ENCODE measurements at places on chromosomes 7 and 10.

DNA sequence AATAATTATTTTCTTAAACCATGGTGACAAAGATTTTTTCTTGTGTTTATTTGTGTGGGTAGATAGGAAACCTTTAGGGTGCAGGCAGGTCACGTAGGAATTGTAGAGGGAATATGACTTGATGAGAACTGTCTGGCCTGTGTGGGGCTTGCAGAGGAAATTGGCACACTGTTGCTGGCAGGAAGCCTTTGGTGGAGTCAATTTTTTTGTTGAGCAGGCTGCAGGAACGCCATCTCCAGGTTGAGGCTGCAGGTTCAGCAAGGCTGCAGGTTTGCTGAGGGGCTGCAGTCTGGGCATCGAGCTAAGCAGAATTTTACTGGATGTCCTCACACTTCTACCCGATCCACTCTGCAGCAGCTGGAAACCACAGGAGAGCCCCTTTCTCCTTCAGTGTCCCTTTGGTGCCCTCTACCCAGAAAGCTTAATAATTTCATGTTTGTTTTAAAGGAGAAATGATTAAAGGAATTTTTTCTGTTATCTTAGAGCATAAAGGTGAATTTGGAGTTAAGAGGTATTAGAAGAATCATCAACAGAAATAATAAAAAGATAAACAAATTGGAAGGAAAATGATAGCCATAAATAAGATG is 37.0 kb downstream of the TBC1D12 start:
- peak; percentile 46 for DNase-seq

- no peak for DNase-seq
Observed at GRCh38 chr10:79243181-79244067, 103.8 kb upstream of the PPIF start.

GRCh38 chr10:123241391-123242141 is 87.4 kb downstream of the BUB3 start:
- DNase-seq, result no peak

DNA sequence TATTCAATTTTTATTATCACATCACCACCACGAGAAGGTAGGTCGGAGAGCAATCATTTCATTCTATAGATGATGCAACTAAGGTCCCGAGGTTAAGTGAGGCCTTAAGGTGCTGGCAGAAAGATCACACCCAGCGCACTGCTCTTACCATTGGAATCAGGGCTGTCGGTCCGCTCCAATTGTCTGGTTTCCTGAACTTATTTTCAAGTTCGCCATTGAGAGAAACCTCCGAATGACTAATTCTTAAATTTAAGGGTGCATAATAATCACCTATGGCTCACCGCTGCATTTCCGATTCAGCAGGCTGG is 625 bp upstream of the GSTO2 start:
- DNase-seq, result no peak

DNA sequence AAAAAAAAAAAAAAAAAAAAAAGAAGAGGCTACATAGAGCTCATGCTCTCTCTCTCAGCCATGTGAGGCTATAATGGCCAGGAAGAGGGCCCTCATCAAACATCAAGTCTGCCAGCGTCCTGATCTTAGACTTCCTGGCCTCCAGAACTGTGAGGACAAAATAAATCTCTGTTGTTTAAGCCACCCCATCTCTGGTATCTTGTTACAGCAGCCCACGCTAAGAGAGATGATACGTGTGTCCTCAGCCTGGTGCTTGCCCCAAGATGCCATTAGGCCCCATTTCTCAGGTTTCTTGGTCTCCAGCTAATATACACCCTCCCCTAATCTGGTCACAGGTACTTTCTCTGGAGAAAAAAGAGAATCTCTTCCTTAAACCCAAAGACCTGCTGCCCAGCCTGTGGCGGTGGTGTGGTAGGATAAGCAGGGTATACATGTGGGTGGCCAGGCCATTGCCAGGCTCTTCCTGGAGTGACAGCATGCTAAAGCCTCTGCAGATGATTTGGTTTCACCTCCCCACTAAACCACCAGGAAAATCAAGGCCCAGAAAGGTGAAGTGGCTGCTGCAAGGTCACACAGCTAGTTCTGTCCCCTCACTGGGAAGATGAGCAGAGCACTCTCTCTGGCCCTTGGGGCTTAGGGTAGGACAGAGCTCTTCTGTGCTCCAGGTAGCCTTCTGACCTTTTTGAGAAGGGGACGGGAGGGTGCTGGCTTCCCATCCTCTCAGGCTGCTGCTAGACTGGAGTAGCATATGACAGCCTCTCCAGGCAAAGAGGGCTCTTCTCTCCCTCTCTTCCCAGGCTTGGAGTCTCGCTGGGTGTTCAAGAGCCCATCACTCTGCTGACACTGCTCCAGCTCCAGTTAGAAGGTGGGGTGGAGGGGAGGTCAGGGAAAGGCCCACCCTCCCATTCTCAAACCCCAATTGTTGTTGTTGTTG is 5.2 kb downstream of the SPOCK2 start:
- no peak for DNase-seq

- DNase-seq, result peak; percentile 25
Observed at GRCh38 chr7:6106140-6106904, 75.1 kb downstream of the ANKRD61 start.

- no peak for DNase-seq
Observed at GRCh38 chr7:95840953-95841950, 68.9 kb downstream of the DYNC1I1 start.

- peak; percentile 38 for DNase-seq
Observed at GRCh38 chr10:22246680-22247391, 29.0 kb upstream of the EBLN1 start.

DNA sequence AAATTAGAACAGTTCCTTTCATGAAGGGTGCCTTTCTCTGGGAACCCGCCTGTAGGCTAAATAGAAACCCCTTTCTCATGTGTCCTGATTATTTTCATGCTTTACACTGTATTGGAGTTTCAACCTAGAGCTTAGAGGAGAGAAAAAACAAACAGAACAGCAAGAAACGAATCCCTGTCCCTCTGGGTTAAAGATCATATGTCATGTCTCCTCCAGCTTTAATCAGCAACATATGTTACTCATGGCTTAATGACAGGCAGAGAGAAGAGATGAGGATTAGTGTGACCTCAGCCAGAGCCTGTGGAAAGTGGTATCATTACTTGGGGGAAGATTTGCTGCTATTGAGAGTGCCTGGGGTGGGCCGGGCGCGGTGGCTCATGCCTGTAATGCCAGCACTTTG is 32.1 kb downstream of the CRCP start:
- DNase-seq, result peak; percentile 73

GRCh38 chr10:98469001-98469931 is 22.5 kb upstream of the HPS1 start:
- no peak for DNase-seq

DNA sequence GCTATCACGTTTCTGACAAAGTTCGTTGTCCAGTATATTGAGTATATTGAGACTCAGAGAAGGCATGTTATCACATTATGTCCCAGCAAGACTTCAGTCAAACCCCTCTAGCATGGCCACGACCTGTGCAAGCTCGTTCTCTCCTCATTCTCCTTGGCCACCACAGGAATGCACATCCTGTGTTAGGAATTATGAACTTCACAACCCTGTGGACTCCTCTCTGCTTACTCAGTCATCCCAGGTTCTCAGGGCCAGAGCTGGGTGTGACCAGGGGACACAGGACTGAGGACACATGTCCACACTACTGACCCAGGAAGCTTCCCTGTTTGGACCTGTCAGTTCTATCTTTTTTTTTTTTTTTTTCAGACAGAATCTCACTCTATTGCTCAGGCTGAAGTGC is 4.4 kb downstream of the SH2D4B start:
- no peak for DNase-seq

- DNase-seq, result no peak
Observed at GRCh38 chr10:80252296-80252887, 37.1 kb downstream of the MAT1A start.

DNA sequence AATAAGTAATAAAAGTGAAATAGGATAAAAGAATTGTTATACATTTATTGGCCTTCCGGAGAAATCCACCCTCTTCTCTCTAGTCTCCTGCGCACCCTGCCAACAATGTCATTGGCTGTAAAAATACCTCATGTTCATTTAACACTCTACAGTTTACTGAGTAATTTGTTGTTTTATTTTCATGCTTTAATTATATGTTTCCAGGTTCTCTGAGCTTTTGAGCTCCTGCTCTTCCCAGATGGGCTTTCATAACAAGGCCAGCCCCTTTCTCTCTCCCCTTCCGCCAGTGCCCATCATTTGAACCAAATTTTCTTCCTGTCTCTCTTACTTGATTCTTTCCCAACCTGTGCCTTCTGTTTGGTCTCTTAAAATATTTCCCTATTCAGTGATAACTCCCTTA is 144.6 kb upstream of the PRSS1 start:
- DNase-seq, result no peak

- no peak for DNase-seq
Observed at GRCh38 chr7:130387306-130387627, 7.0 kb downstream of the CPA1 start.

DNA sequence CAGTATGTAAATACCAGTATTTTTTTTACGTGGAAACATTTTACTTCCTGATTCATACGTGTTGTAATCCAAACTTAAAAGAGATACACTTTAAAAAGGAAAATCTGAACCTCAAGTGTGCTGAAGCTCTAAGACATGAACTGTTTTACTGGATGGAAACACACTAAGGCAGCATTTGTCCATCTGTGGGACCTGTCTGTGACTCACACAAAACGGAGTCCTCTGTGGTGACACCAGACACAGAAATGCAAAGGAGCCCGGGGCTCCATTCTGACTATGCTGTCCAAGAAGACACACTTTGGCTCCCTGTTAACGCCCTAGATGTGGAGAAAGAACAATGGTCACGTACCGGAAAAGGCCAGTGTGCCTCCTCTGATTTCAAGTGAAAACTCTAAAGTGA is 23.9 kb downstream of the RNF133 start:
- DNase-seq, result peak; percentile 10

DNA sequence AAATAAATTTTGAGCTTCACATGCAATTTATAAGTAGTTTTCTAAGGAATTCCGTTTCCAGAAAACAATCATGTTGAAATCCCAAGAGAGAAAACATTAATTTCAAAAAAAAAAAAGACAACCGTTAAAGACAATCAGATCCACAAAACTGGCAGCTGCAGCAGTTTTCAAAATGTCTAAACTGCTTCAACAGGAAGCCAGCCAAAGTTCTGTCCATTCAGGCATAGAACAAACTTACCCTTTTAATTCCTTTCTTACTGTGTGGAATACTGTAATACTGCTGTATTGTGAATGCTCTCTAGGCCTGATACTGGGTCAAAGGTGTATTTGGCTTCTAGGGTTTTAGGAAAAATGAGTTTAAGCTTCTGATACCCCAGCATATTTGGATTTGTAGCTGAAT is 31.6 kb downstream of the HOXA1 start:
- DNase-seq, result peak; percentile 86

DNA sequence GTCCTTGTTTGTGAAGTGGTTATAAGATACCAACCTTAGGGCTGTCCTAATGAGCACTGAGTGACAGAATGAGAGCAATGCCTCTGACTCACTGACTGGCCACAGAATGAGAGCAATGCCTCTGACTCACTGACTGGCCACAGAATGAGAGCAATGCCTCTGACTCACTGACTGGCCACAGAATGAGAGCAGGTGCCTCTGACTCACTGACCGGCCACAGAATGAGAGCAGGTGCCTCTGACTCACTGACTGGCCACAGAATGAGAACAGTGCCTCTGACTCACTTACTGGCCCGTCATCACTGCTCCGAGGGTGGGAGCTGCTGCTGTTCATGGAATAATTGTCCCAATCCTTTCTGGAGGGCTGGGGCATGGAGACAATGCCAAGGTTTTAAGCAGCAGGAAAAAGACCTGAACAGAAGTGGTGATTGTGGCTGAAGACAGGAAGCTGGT is 265.2 kb upstream of the PPP2R2D start:
- DNase-seq, result no peak

DNA sequence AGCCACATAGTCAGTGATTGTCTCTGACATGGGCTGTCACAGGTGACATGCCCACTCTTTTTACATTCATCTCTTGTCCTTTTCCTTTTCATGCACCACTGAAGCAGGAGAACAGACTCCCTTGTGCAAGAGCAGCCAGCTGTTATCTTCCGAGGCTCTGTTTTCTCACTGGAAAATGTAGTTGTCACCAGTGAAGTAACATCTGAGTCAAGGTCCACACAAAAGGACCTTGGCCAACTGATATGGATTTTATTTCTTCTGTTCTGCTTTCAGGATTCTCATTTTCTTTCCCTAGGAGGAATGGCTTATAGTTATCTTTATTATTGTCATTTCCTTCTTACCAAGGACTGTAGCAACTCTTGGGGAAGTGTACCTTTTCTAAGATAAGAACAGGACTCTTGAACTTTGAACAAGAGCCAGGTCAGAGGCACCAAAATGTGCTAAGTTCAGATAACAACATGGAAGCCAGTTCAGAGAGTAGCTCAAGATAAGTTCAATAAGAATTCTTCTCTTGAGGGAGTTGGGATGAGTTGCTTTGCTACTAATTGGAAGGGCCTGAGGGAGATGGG is 22.7 kb downstream of the AVPI1 start:
- no peak for DNase-seq

DNA sequence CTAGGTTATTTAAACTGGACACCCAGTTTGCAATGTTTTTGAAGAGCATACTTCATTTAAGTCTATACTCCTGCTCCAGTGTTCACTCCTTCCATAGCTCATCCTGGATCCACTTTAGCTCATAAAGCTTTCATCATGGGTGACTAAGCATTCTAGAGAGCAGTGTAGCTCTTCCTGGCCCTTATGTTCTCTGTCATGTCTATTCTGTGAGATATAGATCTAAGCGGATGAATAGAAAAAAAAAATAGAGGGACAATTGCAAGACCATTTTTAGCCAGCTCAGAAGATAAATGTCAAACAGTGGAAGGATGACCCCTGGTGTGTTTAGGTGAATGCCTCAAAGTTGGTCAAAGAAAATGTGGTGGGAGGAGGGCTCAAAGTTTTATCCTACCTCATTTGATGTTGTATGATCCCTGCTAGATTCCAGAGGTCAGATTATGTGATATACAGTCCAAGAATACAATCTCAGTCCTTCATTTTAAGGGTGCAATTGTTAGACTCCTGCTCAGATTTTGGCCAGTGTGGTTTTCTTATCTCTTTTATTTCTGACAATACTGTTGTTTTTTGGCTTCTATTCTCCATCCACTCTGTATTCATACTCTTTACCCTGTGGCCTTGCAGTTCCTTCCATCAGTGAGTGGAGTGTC is 7.5 kb upstream of the HECW1 start:
- no peak for DNase-seq

DNA sequence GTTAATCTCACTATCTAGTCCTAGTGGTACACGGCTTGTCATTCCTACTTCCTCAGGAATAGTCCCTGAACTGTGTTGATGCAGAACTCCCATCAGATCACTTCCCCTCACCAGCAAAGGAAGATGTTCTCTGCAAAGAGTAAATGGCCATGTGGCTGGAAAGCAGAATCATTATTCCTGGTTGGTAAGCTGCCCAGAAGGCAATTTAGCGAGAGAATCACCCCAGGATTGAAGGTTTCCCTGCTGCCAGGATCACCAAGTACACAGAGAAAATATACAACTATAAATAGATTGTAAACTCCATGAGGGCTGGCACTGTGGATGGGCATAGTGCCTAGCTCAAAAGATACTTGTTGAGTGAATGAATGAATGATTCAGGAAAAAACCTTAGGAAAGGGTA is 115.0 kb downstream of the GFRA1 start:
- no peak for DNase-seq
